Mesendoderm (in vitro differentiated cells): ENCODE measurements at places on chromosomes 11 and 22.

GRCh38 chr11:57463671-57464538 lies 3.6 kb downstream of the RTN4RL2 start:
- DNase-seq: peak; percentile 20

GRCh38 chr11:69394234-69394868 lies 87.1 kb upstream of the LINC01488 start:
- DNase-seq: no peak

DNA sequence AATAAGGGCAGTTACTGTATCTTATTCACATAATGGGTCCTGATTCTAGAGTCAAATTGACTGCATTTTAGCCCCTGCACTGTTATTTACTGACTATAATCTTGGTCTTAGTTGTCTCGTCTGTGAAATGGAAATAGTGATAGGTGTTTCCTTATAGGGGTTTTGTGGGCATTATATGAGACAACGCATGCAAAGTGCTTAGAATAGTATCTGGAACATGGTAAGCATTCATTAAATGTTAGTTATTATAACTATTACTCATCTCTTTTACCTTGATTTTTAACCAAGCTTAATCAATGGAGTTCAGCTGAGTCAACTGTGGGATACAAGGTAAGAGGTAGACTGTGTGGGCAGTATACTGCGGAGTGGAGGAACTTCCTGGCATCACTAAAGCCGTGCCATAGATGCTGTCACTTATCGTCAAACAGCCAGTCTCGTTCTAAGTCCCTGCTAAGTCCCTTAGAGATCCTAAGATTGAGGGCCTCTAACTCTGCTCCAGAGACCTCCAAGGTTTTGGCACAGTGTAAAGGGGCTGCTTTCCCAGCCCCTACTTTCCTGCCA lies 2.6 kb upstream of the ZC3H12C start:
- no peak for DNase-seq

GRCh38 chr22:50286701-50287318 lies 16.6 kb upstream of the MAPK11 start:
- no peak for DNase-seq

DNA sequence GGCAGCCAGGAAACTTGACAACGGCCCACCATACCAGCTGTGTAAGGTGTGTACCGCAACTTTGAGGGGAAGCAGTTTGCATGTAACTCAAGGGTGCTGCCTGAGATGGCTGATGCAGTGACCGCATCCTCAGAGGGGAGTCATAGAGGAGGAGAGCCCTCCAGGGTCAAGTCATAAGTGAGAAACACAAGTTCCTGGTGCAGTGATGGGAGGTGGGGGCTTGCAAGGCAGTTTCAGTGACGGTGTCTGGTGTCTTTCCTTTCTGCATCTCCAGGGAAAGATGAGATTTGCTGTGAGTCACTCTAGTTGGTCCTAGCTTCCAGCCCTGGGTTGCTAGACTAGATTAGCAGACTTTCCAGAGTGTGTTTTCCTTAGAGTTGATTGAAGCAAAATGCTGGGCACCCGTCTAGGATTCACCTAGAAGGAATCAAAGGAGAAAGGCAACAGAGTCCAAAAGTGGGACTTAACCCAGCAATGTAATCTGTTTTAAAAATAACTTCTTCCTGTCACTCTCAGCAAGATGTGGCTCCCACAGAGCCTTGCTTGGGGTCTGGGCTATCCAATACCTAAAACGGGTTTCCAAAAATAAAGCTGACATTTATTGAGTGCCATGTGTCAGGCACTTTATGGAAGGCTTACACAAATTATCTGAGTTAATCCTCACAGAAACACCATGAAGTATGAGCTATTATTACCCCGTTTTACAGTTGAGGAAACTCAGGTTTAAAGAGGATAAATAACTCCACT lies 265.4 kb upstream of the PLET1 start:
- DNase-seq: no peak

- DNase-seq: no peak
These were observed 159.1 kb downstream of the WNT11 start for GRCh38 chr11:76047231-76047630.

DNA sequence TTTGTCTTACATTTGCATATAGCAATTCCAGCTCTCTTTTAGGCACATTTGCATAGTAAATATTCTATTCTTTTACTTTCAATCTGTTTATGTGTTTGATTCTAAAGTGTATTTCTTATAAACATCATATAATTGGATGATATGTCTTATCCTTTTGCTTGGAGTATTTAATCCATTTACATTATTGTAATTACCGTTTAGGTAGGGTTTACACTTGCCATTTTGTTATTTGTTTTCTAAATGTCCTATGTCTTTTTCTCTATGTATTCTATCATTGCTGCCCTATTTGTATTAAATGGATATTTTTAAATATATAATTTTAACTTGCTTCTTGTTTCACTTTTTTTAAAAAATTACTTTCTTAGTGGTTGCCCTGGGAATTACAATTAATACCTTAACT lies 22.8 kb upstream of the ACCSL start:
- DNase-seq: no peak

- peak; percentile 83 for DNase-seq
These were observed 41.8 kb downstream of the TXN2 start for GRCh38 chr22:36439481-36440271.

- DNase-seq: peak; percentile 45
These were observed 350.7 kb downstream of the LARGE1 start for GRCh38 chr22:33569559-33569958.

DNA sequence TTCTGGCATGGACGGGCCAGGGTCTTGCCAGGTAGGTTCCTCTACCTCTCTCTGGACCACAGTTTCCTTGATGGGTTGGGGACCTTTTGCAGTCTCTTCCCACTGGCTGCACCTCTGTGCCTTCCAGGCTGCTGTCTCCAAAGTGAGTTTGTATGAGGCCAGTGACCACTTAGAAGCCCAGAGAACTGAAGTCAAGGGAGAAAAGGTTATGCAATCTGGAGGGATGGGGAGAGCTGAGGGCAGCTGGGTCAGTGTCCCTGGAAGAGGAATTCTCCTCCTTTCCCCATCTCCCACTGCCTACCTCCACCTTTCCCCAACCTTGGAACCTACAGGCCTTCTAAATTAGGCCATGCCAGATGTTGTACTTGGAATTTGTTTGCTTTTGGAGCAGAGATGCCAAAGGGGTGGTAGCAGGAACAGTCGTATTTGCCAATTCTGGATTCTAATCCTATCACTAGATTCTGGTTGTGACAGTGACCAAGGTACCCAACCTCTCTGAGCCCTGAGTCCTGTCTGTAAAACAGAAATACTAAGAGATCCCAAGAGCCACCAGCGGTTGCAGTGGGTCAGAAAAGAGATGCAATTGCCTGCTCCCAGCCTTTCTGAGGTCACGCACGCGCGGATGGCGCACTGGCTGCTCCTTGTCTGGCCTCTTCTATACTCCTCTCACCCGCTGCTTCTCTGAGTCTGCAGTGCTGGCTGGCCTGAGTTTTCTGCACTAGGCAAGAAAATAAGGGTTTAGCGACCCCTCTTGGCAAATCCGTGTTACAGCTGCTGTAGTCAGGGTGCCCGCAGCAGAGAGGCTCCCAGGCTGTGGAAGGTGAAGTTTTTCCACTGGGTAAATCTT lies 10.7 kb upstream of the ACCSL start:
- peak; percentile 91 for DNase-seq

DNA sequence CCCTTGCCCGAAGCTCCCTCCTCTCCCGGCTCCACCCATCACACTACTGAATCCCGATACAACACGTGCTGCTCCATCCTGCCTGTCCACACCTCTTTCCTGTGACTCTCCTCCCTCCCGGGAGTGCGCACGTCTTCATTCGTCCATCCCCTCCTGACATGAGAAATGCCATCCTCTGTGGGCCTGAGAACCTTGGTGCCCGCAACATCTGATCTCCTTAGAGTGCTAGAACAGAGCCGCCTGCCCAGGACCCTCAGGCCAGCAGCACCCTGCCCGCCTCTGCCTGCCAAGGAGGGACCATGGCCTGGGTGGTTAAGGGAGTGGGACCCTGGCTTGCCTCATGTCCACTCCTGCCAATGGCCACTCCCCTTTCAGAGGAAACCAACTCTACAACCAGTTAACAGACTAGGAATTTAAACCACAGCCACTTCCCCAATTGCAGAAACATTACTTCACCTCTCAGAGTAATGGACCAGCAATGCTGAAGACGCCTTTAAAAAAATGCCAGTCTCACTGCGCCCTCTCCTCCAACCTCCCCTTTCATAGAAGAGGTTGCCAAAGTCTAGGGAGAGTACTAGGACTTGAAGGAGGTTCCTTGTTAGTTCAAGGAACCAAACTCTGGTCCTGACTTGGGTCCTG lies 466.3 kb downstream of the OPCML start:
- DNase-seq: no peak

DNA sequence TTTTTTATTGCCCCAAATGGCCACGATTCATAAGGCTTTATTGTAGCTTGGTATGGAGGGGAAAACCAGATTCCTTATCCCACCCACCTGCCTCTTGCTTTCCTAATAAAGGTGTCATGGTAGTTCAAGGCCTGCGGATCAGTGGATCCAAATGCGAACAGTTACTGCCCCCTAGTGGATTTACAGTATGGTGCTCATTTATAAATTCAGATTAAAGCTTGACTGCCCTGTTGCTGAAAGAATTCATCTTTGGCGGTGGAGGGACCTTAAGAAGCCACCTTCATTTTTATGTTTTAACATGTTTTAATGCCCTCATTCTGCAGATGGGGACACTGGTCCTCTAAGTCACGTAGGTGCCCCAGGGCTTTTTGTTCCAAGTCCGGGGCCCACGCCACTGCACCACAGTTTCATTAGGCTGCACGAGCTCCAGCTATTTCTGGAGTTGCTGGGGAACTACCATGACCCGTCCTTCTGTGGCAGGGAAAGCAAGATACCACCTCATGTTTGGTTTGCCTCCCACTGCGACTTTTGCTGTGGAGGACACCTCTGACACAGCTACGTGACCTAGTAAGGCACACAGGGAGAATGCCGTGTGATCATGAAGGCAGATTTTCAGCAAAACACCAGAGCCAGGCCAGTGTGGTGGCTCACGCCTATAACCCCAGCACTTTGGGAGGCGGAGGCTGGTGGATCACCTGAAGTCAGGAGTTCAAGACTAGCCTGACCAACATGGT lies 15.6 kb upstream of the INCENP start:
- DNase-seq: peak; percentile 75

DNA sequence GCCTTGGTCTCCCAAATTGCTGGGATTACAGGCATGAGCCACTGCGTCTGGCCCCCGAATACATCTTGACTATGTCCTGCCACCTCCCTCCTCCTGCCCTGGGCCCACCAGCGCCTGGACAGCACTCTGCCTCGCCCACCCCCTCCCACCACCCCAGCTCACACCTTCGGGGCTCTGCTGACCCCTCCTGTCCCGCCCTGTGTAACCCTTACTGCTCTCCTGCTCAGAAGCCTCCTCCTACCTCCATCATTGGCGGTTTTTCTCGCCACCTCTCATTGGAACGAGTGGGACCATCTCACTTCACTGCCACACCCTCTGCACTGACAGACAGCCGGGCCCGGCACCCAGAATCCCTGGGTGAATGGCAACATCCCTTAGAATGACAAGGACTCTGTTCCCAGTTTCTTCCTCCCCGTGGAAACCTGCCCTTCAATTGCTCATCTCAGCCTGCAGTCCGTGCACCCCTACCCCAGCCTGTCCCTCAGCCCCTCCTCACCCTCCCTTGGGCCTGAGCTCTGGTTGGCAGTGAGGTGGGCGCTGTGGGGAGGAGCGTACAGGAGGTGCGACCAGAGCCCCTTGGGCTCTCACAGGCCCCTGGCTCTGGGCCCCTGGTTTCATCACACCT lies 32.2 kb downstream of the LRRC74B start:
- DNase-seq: no peak

GRCh38 chr11:1502954-1503707 lies 16.6 kb upstream of the MOB2 start:
- no peak for DNase-seq

DNA sequence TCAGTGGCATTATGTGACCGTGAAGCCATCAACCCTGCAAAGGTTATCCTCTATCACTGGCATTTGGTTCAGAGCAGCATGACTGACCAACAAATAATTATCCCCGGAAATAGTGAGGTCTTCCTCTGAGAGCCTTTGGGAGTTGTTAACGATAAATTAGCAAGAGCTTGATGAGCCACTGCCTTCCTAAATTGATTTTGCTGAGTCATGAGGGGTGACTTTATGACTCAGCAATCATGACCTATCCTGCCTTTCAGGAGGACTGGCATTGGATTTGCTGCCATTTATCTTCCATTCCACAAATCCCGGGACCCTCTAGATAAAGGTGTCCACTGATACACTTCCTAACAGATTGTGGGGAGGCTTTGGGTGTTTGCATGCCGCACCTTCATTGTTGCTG lies 80.8 kb upstream of the MTNR1B start:
- peak; percentile 74 for DNase-seq

- no peak for DNase-seq
These were observed 11.6 kb downstream of the PRR33 start for GRCh38 chr11:1879941-1880720.

- no peak for DNase-seq
These were observed 525.7 kb upstream of the CNTN5 start for GRCh38 chr11:98495016-98495415.

DNA sequence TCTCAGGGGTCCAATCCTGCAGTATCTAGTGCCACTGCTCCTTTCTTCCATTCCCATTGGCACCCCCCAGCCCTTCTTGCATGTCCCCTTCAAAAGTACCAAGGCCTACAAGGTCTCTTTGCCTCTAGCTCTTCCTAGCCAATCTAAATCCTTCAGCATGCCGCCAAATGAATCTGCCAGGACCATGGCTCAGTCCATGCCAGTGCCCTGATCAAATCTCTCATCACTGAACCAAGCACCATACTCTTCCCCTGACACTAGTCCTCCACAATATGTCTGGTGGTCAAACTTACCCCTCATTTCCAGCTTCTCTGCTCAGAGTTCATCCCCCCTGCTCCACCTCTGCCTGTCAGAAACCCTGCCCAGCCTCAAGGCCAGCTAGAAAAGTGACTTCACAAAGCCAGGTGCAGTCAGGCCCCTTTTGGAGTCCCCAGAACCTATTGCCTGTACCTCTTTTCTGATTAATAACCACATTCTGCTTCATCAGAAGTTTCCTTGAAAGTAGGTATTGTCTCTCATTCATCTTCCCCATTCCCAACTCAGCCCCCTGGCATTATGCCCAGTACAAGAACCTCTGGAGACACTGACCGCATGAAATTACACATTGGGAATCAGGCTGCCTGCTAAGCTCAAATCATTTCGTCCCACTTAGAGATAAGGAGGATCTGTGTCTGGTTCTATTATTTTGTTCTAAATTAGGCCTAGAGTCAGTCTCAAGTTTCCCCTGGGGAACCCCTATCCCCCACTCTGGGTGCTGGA lies 11.4 kb downstream of the FEN1 start:
- no peak for DNase-seq

- no peak for DNase-seq
These were observed 5.9 kb downstream of the KCNJ4 start for GRCh38 chr22:38448945-38449745.
